Activated T-cell treated with anti-CD3 and anti-CD28 coated beads for 48 hours (primary cell): ENCODE measurements at places on chromosomes 11 and 22.

DNA sequence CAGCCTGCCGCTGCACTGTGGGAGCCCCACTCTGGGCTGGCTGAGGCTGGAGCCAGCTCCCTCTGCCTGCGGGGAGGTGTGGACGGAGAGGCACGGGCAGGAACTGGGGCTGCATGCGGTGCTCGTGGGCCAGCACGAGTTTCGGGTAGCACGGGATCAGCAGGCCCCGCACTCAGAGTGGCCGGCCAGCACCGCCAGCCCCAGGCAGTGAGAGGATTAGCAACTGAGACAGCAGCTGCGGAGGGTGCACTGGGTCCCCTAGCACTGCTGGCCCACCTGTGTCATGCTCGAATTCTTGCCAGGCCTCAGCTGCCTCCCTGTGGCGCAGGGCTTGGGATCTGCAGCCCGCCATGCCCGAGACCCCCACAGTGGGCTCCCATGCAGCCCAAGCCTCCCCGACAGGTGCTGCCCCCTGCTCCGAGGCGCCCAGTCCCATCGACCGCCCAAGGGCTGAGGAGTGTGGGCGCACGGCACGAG is 24.0 kb upstream of the OR5B21 start:
- no peak for DNase-seq

DNA sequence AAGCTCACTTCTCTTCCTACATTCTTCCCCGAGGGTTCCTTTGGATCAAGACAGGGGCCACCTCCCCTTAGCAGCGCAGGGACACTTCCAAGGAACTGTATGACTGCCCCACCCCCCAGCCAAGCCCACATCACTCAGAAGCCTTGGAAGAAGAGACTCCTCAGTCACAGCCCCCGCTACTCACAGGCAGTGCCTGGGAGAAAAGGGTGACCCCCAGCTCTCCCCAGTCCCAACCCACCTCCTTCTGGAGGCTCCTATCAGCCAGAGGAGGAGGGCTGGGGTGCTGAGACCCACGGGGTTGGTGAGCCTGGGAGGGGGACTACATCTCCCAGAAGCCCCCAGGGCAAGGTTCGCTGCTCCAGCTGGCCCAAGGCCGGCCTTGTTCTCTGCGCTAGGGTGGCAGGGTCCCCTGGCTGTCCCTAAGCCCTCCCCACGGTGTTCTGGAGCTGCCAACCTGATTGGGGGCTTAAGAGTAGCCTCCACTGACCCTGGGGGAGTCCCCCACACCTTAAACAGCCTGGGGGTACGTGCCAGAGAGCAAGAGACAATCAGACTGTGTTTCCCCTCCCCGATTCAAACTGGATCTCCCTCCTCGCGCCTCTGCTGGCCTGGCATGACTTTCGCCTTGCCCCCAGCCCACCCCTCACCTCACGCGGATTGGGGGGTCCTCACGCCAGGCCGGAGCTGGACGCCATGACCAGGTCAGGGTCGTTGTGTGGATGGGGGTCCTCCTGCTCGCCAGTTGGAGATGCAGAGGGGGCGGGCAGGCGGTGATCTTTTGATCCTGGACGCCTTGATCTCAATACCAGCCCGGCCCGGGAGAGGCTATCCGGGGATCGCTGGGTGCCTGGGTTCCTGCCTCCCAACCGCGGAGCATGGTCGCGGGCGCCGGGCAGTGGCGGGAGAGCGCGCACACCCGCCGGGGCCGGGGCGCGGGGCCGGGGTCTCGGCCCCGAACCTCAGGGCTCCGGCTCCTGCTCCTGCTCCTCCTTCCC is 838 bp downstream of the BCL9L start:
- no peak for DNase-seq

DNA sequence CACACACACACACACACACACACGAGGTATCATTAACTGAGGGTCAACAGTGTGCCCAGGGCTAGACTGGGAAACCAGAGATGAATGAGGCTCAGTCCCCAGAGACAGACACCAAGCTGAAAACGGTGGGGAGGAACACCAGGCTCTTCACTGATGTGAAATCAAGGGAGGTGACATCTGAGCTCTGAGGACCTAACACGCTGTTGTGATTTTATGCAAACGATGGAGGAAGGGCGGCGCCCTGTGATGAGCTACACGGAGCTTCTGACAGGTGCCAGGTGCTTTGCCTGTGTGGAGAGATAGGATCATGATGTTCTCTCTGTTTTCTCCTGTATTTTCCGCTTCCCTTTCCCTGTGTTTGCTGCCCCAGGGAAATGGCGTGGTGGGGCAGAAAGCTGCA is 6.5 kb upstream of the CYB5R3 start:
- no peak for DNase-seq

DNA sequence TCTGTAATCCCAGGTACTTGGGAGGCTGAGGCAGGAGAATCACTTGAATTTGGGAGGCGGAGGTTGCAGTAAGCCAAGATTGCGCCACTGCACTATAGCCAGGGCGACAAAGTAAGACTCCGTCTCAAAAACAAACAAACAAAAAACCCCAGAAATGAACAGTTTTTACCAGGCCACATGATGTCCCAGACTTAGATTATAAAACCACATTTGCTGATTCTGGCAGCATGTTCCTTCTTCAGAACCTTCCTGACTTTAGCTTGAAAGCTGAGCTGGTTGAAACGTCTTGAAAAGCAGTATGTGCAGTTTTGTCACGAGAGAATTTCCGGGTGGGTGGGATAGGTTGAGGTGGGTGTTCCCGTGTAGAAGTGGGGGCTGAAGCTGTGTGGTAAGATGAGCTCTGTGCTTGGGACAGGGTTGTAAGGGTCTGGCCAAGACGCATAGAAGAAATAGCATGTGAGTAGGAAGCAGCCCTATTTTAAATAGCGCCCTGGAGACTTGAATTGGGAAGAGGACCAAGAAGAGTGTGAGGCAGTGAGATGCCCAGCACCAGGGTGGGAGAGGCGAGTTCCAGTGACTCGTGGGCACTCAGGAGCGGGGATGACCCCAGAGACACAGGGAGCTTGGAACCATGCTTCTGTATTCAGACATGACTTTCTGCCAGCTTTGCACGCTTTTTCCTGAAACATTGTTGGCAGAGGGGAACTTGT is 7.6 kb downstream of the AP2A2 start:
- DNase-seq = no peak

DNA sequence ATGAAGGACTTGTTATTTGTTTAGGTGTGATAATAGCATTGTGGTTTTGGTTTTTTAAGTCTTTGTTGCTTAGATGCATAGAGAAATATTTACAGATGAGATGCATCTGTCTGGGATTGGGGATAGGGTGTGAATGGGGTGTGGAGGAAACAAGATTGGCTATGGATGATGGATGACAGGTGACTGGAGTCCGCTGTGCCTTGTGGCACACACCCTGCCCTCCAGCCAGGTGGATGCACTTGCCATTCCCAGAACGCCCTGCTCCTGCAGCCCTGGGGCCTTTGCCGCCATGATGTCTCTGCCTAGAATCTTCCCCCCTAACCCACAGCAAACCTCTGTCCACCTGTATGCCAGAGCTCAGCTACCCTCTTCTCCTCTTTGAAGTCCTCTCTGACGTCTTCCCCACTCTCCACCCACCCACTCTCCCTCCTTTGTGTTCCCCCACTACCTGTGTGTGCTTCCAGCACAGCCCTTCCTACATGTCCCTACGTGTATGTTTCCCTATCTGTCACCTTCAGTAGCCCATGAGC is 54.7 kb downstream of the WNT11 start:
- DNase-seq = no peak

- no peak for DNase-seq
Observed at GRCh38 chr11:19968860-19969259, 191.4 kb downstream of the DBX1 start.

DNA sequence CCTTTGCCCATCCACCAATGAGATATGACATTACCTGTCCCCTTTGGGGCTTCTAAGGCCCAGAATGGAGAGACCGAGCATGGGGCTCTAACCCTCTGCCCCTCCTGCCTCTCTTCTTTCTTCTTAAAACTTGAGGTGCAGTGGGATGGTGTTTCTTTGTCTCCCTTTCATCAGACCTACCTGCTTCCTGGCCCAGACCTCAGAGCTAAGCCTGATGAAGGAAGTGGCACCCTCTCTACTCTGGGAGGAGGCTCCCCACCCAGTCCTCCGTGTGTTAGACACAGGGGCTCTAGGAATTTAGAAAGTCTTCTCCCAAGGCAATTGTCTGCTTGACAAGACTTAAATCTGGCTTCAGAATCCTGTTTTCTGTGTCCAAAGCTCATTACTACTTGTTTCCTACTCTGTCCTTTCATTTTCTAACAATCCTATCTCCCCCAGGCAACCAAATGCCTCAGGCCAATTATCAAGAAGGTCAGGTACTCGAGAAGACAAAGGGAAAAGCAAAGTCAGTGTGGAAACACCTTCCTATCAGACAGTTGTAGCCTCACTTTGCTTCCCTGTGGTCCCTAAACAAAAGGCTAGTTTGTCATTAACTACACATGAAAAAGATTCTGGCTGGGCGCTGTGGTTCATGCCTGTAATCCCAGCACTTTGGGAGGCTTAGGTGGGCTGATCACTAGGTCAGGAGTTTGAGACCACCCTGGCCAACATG is 20.3 kb upstream of the PARVA start:
- no peak for DNase-seq
